Iris pigment epithelial cell (primary cell): ENCODE measurements at places on chromosomes 12 and 14.

DNA sequence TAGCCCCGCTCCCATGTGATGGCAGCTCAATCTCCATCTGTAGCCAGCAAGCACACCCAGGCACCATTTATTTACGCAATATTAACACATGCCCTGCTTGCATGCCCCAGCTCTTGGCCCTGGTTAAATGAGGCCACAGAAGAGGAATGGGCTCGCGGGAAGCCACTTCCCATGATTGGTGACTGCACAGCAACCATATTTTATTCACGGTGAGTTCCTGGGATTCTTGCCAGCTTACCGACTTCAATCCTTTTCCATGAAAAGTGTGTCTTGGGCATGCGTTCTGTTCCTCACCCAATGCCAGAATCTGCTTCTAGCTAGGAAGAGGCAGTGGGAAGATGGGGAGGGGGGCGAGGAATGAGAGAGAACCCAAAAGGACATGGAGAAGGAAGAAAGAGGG, 54.7 kb downstream of the PITPNM2 start:
- DNase-seq: no peak

DNA sequence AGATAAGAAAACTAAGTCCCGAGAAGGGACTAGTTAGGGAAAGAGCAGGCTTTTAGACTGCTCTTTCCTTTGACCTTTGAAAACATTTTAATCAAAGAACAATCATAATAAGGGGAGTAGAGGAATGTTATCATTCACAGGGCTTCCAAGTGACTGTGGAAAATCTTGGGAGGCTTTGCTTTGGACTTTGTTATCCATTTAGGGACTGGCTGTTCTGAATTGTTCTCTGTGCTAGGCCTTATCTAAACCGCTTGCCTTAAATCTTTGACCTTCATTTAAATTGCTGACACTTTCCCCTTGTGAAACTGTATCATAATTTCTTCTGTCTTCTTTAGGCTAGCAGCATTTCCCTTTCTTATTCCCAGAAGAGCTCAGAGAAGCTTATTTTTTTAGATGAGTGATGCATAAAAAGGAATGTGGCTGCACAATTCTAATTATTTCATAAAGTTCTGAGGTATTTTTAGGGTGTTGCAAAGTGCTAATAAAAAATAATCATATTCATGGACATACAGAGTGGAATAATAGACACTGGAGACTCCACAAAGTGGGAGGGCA, 9.5 kb upstream of the CALM1 start:
- peak; percentile 7 for DNase-seq

- no peak for DNase-seq
Observed at GRCh38 chr12:106080791-106081170, 58.0 kb downstream of the NUAK1 start.

DNA sequence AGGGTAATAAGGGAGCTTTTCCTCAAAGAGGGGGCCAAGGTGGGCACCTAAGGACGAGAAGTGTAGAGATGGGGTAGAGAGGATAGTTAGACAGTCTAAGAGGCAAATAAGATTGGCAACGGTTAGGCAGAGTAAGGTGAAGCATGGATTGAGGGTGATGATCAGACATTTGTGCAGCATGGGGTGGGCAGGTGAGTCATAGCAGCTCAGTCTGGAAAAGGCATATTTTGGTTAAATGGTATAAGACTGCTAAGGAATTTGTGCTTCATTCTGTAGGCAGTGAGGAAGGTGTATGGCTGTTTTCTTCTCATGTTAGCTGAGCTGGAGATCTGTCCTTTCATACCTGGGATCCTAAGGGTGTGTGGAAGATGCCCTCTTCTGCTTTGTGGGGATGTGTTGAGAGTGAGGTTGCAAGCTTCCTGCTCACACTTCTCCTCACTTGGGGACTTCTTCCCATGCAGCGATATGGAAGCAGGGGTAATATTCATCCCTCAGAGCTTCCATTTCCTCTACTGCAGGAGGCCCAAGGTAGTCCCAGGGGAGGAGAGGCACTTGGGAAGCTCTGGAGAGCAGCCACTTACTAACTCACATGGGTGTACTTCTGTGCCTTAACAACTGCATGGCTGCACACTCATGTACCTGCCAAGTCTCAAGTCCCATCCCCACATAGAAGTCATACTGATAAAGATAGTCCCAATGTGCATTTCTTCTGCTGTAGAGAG, 28.9 kb downstream of the GSG1 start:
- peak; percentile 32 for DNase-seq

GRCh38 chr12:106980944-106981343, 6.0 kb downstream of the MTERF2 start:
- peak; percentile 32 for DNase-seq

GRCh38 chr14:81132468-81132867, 88.3 kb downstream of the GTF2A1 start:
- no peak for DNase-seq

DNA sequence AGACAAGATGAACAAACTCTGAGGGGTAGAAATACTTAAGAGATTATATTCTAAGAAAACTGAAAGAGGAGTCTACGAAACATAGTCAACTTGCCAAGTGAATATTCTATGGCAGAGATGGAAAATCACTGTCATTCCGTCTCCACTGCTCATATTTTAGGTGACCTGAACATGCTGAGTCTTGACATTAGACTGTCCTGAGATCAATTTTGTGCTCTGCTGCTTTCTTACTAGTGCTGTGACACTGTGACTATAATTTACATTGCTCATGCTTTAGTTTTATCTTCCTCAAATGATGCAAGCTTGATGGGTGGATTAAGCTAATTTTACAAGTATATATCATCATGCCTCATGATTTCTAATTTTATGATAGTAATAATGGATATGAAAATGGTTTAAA, 228.2 kb upstream of the LRFN5 start:
- no peak for DNase-seq

- peak; percentile 87 for DNase-seq
Observed at GRCh38 chr12:15584366-15585041, 204.7 kb downstream of the EPS8 start.

GRCh38 chr12:121748571-121749265, 36.2 kb downstream of the TMEM120B start:
- DNase-seq: peak; percentile 94
